Effector memory CD8-positive, alpha-beta T cell (primary cell): ENCODE measurements at places on chromosomes 13 and 19.

GRCh38 chr13:111484141-111484925 is 163.9 kb downstream of the TEX29 start:
- no peak for DNase-seq
- no peak overlapping the region for H3K27ac ChIP-seq
- H3K36me3 ChIP-seq = no peaks in the 10 kb centered on the region
- H3K27me3 ChIP-seq = peaks cover 43% of the 10 kb centered on the region

DNA sequence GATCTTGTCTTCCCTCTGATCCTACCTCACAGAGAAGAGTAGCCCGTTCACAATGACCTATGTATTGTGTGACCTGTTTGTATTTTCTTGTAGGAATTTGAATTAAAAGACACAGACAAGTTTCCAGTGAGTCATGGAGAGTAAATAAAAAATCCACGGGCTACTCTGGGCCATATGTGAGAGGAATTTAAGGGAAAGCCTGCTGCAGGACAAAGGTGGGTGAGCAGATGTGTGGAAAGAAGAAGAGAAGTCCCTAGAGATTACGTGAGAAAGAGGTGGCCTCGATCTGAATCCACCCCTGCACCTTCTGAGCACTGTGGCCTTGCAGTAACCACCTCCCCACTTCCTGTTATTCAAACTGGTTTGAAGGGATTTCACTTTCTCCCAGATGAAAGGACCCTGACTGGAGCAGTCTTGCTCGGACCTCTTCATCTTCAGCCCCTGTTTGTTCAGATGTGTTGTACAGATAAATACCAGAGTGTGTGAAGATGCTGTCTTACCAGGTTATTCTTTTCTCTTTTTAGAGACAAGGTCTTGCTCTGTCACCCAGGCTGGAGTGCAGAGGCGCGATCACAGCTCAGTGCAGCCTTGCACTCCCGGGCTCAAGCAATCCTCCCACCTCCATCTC is 205.4 kb downstream of the PDS5B start:
- DNase-seq = no peak
- peaks cover 19% of the 10 kb centered on the region for H3K4me1 ChIP-seq
- H3K27me3 ChIP-seq = no peaks in the 10 kb centered on the region
- peak overlapping the region; percentile 83 for H3K27ac ChIP-seq

DNA sequence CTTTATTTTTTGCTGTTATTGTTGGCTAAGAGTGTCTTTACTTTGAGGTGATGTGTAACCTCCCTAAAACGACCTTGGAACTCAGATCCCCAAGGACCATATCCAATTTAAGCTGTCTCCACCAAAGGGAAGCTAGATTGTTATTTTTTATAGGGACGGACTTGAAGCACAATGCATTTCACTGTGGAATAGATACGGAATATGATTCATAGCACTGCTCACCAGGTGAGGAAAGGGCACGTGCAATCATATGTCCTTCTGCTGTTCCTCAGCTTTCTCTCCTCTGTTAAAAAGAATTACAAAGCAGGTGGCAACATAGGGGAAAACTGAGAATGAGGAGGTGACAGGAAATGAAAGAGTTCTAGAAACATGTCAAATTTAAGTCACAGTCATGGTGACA is 679.0 kb downstream of the PCDH9 start:
- no peaks in the 10 kb centered on the region for H3K4me1 ChIP-seq
- no peak for DNase-seq
- no peak overlapping the region for H3K27ac ChIP-seq
- H3K27me3 ChIP-seq = no peaks in the 10 kb centered on the region
- H3K4me3 ChIP-seq = no peak overlapping the region

GRCh38 chr19:35757231-35757748 is 461 bp upstream of the HSPB6 start:
- DNase-seq = no peak
- no peaks in the 10 kb centered on the region for H3K27me3 ChIP-seq
- H3K27ac ChIP-seq = peak overlapping the region; percentile 97

- H3K4me1 ChIP-seq = no peaks in the 10 kb centered on the region
- no peak overlapping the region for H3K4me3 ChIP-seq
- peaks cover 55% of the 10 kb centered on the region for H3K27me3 ChIP-seq
- DNase-seq = no peak
- H3K27ac ChIP-seq = no peak overlapping the region
These were observed 39.3 kb downstream of the SPTBN4 start for GRCh38 chr19:40506099-40506498.

GRCh38 chr19:5623397-5624017 is 624 bp downstream of the SAFB start:
- no peak for DNase-seq
- no peaks in the 10 kb centered on the region for H3K27me3 ChIP-seq
- H3K27ac ChIP-seq = peak overlapping the region; percentile 100
- peaks cover 80% of the 10 kb centered on the region for H3K36me3 ChIP-seq
- peak overlapping the region; percentile 100 for H3K4me3 ChIP-seq

DNA sequence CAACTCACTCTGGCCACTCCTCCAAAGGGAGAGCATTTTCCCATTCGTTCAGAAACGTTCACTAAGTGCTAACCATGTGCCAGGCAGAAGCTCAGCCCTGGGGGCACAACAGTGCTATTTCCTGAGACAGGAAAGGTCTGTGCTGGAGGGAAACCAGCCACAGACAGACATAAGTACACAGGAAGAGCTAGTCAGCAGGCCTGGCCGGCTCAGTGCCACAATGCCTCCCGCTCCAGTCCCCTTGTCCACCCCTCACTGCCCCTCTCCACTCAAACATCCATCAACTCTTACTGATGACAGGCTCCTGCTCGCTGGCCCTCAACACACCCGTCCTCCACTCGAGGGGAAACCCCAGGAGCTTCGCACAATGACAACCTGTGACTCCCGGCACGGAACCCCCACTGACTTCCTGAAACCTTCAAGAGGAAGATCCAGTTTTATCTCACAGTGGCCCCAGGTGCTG is 11.3 kb upstream of the PLA2G4C start:
- H3K4me1 ChIP-seq = peaks cover 7% of the 10 kb centered on the region
- no peak overlapping the region for H3K4me3 ChIP-seq
- peaks cover 15% of the 10 kb centered on the region for H3K36me3 ChIP-seq
- no peaks in the 10 kb centered on the region for H3K27me3 ChIP-seq
- no peak for DNase-seq

DNA sequence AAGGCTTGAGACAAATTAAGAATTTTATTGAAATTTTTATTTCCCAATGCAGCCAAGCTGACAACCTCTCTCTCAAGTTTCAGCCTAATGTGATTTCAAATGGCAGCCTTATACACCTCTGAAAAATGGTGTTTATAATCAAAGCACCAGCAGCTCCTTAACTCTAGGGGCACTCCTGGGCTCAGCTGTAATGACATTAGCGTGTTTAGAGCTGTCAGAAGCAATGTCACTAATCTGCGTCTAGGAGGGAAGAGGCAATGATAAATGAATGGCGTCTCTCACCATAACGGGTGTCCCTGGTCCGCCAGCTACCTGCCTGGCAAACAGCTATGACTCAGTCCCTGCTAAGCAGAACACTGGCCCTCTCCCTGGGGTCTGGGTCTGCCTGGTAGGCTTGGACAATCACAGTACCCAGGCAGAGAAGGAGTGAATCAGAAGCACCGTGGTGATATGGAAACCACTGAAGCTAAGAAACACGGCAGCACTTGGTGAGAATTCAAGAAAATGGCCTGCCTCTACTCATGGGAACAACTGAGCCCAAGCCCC is 131.8 kb upstream of the VSTM2B start:
- H3K4me3 ChIP-seq = no peak overlapping the region
- no peak overlapping the region for H3K27ac ChIP-seq
- H3K36me3 ChIP-seq = no peaks in the 10 kb centered on the region
- H3K27me3 ChIP-seq = peaks cover 24% of the 10 kb centered on the region
- H3K4me1 ChIP-seq = no peaks in the 10 kb centered on the region

DNA sequence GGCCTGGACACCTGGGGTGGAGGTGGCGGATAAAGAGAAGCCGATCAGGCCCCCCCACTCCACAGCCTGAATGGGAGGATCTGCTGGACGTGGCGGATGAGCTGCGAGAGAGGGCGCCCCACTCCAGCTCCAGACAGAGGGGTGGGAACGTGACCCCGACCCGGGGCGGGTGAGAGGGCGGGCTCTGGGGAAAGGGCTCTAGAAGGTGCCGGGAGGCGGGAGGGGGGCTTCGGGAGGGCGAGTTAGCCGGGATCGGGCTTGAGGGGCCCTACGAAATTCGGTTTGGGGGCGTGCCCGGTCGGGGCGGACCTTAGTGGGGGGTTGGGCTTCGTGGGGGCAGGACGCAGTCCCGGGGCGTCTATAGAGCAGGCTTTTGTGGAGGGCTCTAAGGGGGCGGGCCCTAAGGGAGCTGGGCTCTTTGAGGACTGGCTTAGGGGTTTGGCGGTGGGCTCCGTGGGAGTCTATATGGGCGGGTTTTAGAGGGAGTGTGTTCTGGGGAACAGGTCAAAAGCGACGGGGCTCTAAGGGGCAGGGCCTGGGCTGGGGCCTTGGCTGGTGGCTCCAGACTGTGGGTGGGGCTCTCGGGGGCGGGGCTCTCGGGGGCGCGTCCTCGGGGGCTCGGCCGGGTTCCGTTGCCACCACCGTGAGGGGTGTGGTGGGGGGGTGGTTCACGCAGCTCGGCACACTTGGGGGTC is 4.1 kb upstream of the NANOS3 start:
- H3K4me1 ChIP-seq = peaks cover 3% of the 10 kb centered on the region
- H3K36me3 ChIP-seq = peaks cover 6% of the 10 kb centered on the region

- H3K36me3 ChIP-seq = no peaks in the 10 kb centered on the region
- DNase-seq = no peak
- no peak overlapping the region for H3K4me3 ChIP-seq
- no peaks in the 10 kb centered on the region for H3K4me1 ChIP-seq
- no peak overlapping the region for H3K27ac ChIP-seq
These were observed 407.8 kb downstream of the ZNF536 start for GRCh38 chr19:30780032-30780431.

GRCh38 chr19:28948566-28948965 is 264.4 kb downstream of the UQCRFS1 start:
- no peaks in the 10 kb centered on the region for H3K4me1 ChIP-seq
- peaks cover 6% of the 10 kb centered on the region for H3K27me3 ChIP-seq
- no peak overlapping the region for H3K27ac ChIP-seq
- DNase-seq = no peak
- no peaks in the 10 kb centered on the region for H3K36me3 ChIP-seq

DNA sequence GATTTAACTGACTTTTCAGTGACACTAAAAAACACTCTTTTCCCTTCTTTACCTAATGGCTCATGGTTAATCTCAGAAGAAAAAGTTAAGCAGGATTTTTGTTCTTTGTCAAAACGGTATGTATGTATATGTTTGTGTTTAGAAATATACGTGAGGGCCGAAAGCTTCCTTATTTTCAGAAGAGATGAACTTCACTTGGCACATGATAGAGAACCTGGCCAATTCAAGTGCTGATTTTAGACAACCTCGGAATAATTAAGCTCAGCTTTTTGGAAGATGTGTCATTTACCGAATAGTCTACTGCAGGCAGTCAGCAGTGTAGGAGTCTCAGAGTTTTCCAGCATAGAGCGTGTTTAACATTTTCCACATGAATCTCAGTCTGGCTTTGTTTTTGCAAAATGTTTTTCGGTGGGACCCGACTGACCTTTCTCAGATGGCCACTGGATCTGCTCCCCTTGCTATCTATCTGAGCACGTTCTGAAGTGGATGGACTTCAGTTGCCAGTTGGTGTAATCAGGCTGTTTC is 4.6 kb downstream of the RNASEH2B start:
- H3K36me3 ChIP-seq = peaks cover 9% of the 10 kb centered on the region
- peak overlapping the region; percentile 79 for H3K27ac ChIP-seq
- H3K27me3 ChIP-seq = no peaks in the 10 kb centered on the region
- no peak for DNase-seq
- peaks cover 46% of the 10 kb centered on the region for H3K4me1 ChIP-seq
- no peak overlapping the region for H3K4me3 ChIP-seq

GRCh38 chr19:12802267-12803106 is 618 bp downstream of the THSD8 start:
- no peaks in the 10 kb centered on the region for H3K27me3 ChIP-seq
- H3K4me3 ChIP-seq = peak overlapping the region; percentile 83
- peaks cover 25% of the 10 kb centered on the region for H3K4me1 ChIP-seq
- no peak overlapping the region for H3K27ac ChIP-seq

- no peaks in the 10 kb centered on the region for H3K27me3 ChIP-seq
- H3K27ac ChIP-seq = no peak overlapping the region
- DNase-seq = no peak
- H3K4me3 ChIP-seq = no peak overlapping the region
These were observed 144.8 kb downstream of the DACH1 start for GRCh38 chr13:71722206-71722605.

DNA sequence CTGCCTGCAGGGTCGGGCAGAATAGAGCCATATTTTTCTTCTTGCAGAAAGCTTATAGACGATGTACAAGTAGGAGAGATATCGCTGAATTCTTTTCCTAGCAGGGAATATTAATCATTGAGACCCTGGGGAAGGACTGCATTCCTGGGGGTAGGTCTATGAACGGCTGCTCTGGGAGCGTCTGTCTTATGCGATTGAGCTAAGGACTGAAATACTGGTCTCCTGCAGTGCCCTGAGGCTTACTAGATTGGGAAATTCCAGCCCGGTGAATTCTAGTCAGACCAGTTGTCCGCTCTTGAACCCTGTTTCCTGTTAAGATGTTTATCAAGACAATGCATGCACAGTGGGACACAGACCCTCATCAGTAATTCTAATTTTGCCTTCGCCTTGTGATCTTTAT is 59.8 kb upstream of the UBAC2 start:
- H3K36me3 ChIP-seq = no peaks in the 10 kb centered on the region
- no peak overlapping the region for H3K27ac ChIP-seq
- H3K27me3 ChIP-seq = peaks cover 13% of the 10 kb centered on the region
- H3K4me1 ChIP-seq = no peaks in the 10 kb centered on the region

- peaks cover 3% of the 10 kb centered on the region for H3K36me3 ChIP-seq
- DNase-seq = no peak
- H3K27ac ChIP-seq = no peak overlapping the region
- H3K4me3 ChIP-seq = no peak overlapping the region
- peaks cover 35% of the 10 kb centered on the region for H3K27me3 ChIP-seq
These were observed 12.1 kb downstream of the SOX1 start for GRCh38 chr13:112078879-112079531.
